Dorsolateral prefrontal cortex (tissue), 122 donors: ENCODE measurements at places on chromosomes 13 and 19.

DNA sequence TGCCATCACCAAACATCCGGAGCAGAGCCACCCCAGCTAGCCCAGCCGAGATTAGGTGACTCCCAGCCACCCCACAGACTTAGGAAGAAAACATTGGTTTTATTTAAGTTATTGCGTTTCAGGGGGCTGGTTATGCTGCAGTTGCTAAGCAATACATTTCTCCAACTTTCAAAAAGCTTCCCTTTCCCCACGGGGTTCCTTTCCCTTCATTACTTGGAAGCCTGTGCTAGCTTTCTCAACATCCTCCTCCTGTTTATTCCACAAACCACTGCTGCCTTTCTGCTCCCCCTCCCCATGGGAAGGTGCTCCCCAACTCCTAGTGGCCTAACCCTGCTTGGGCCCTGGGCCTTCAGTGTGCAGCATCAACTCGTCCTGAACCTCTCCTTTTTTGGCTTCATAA lies 52.6 kb downstream of the CDADC1 start:
- no peak for DNase-seq

DNA sequence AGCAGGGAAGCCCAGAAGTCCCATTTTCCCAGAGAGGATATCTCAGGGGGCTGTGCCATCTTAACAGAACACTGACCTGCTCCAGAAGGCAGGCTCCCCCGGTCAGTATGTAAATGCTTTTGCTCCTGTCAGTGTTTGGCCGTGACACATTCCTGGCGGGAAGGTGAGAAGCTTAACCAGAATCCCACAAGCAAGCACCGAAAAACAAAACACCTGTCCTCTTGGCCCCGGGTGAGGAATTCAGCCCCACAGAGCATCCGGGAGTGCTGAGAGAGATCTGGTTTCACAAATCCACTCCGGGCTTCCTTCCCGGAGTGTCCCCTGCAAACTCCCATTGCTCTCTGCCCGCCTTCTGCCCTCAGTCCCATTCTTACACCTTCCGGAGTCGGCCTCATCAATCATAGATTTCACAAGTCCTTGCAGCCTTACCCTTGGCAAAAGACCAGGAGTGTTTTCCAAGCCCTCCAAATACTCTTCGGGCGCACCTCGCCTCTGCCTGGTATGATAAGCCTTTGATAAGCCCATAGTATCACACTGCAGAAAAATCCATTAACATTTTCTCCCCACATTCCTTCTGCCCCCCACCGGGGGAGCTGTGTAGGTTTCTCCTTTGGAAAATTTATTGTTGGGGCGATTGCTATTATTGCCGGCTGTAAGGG lies 12.2 kb downstream of the TPM4 start:
- no peak for DNase-seq

GRCh38 chr19:16334411-16334810 lies 9.8 kb downstream of the KLF2 start:
- no peak for DNase-seq

GRCh38 chr13:40452741-40453334 lies 213.6 kb downstream of the FOXO1 start:
- DNase-seq = no peak

GRCh38 chr13:25084096-25084495 lies 11.8 kb upstream of the PABPC3 start:
- no peak for DNase-seq

- no peak for DNase-seq
Observed at GRCh38 chr19:41890936-41891335, 8.0 kb downstream of the ARHGEF1 start.
